Skeletal muscle cell (primary cell): ENCODE measurements at places on chromosomes 12 and 14.

DNA sequence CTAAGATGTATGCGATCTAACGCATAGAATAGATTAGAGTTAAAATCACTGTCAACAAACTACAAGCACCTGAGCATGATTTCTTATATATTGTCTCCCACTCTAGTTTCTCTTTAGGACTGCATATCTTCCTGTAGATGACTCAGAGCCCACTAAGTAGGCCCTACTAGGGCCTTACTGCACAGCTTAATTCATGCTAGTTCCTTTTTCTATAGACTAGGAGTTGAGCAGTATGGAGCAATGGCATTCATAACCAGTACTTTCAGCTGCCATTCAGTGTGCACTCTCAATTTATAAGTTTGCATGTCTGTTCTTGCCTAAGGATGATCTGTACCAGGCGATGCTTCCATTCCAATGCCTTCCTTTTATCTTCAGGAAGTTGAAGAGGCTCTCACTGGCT is 103.5 kb downstream of the METTL25 start:
- no peak for DNase-seq

- no peak for DNase-seq
Observed at GRCh38 chr12:69430942-69431590, 39.1 kb upstream of the FRS2 start.

DNA sequence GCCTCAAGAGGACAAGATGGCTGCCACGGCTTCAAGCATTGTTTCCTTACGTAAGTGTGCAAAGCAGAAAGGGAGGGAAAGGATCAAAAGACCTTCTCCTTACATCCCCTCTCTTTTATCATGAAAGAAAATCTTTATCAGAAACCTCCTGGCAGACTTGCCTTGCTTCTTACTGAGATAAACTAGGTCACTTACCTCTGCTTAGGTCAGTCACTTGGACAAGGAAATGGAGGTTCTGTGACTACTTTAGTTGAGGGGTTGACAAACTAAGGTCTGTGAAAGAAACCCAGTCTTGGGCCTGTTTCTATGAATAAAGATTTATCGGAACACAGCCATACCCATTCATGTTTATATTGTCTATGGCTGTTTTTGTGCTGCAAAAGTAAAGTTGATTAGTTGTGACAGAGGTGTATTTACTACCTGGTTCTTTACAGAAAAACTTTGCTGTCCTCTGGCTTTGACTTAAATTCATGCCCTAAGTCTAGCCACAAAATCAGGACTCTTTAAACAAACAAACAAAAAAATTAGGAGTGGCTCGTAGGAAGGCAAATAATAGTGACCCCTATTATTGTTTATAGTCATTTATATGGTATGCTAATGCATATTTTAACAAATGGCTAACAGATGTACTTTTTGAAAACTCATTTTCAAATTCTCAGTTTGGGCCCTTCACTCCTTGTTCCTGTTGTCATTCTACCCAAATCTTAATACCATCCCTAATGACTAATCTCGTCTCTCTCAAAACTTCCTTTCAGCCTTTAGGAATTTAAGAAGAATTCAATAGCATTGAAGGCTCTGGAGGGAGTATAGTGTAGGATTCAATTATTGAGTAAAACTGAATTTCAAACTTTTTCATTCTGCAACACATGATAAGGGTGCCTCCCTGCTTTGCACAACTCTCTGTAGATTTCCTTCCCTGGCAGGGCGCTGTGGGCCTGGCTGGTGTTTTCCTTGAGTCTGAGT is 42.0 kb upstream of the ATP2B1 start:
- DNase-seq: no peak

GRCh38 chr14:37583358-37584210 is 11.5 kb downstream of the FOXA1 start:
- DNase-seq: no peak

DNA sequence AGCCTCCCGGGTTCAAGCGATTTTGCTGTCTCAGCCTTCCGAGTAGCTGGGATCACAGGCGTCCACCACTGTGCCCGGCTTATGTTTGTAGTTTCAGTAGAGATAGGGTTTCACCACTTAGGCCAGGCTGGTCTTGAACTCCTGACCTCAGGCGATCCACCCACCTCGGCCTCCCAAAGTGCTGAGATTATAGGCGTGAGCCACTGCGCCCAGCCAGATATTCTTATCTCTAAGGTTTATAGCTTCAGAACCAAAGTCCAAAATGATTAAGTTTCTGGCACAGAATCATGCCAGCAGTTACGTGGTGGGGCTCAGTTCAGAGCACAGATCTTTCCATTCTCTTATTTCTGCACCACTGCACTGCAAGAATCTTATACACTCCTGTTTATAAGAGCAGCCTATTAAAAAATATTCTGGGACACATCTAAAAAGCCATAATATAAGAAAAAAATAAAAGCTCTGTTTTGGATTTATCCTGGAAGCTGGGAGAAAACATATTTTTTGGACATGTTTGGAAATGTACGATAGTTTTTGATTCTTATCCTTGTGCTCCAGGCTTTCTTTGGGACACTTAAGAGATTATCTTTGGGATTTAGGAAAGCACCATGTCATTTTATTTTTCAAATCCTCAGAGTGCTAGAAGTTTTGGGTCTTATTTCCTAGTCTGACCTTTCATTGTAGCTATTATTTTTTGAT is 129.6 kb downstream of the LMNTD1 start:
- no peak for DNase-seq
